ENCODE measurements at places on chromosomes 16 and 17. TPM values are rescaled to one million over a fixed set of nuclear protein-coding genes. Genes with fewer than 3 reads are reported as not detected.
A peak's percentile ranks its signal among the peaks of the same experiment; 100 is the strongest.

DNA sequence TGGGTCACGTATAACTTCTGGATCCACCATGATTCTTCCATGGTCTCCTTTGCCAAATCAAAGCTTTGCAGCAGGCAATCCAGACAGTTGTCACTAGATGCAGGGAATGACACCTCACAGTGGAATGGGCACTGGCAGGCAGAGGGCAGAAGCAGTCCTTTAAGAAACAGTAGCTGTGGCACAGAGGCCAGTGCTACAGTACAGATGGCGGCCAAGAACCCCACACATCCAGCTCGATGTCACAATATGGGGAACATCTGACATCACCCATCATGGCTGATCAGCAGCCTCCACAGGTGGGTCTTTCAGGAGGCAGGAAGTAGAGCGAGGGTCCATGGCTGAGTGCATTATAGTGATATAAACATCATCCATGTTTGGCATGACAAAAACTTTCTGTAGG lies 18.8 kb upstream of the ERN1 start:
- H3K27ac ChIP-seq = no peak overlapping the region
- H3K27me3 ChIP-seq = no peaks in the 10 kb centered on the region
- H3K36me3 ChIP-seq = peaks cover 17% of the 10 kb centered on the region
- no peak overlapping the region for H3K4me3 ChIP-seq
- peaks cover 23% of the 10 kb centered on the region for H3K4me1 ChIP-seq

DNA sequence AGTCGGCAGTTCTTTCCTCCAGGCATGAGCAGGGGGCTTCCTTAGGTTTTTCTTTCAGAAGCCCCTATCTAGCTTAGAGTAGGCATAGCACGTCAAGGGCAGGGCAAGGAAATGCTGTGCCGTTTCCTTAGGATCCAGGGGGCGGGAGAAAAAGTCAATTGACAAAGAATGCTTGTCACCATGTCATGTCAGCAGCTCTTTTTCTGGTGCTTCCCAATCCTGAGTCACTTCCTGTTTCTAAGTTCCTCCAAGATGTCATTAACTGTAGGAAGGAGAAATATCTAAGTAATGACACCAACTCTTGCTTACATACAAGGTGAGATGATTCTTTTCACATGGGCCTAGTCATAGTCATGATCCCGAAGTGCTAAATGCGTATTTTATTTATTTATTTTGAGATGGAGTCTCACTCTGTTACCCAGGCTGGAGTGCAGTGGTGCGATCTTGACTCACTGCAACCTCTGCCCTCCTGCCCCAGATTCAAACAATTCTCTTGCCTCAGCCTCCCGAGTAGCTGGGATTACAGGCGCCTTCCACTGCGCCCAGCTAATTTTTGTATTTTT lies 35.2 kb downstream of the GJC1 start:
- H3K36me3 ChIP-seq = peaks cover 4% of the 10 kb centered on the region
- no peak overlapping the region for H3K4me3 ChIP-seq
- H3K27me3 ChIP-seq = no peaks in the 10 kb centered on the region
- H3K4me1 ChIP-seq = peaks cover 10% of the 10 kb centered on the region
- peak overlapping the region; percentile 27 for H3K27ac ChIP-seq

DNA sequence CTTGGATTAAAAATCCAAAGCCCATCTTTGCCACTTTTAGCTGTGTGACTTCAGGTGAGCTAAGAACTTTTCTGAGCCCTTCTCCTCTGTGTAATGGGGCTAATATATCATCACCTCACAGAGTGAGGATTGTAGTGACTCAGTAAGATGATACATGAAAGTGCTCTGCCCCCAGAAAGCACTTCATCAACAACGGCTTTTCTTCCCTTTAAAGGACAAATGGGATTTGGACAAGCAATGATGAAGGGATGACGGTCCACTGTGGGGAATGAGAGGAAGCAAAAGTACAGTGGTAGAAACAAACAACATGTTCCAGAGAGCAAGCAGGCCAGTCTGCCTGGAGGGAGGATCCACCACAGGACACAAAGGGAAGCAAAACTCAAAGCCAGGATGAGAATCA lies 14.3 kb upstream of the TMED6 start:
- DNase-seq = no peak
- peaks cover 90% of the 10 kb centered on the region for H3K36me3 ChIP-seq
- H3K27ac ChIP-seq = no peak overlapping the region
- H3K4me3 ChIP-seq = no peak overlapping the region

- peaks cover 6% of the 10 kb centered on the region for H3K36me3 ChIP-seq
- no peak overlapping the region for H3K27ac ChIP-seq
- H3K4me3 ChIP-seq = no peak overlapping the region
- DNase-seq = no peak
- no peaks in the 10 kb centered on the region for H3K4me1 ChIP-seq
Observed at GRCh38 chr17:59234631-59235030, 14.3 kb downstream of the GDPD1 start.

GRCh38 chr17:39596543-39597267 lies 11.0 kb downstream of the NEUROD2 start:
- H3K36me3 ChIP-seq = no peaks in the 10 kb centered on the region
- H3K4me1 ChIP-seq = no peaks in the 10 kb centered on the region
- no peak overlapping the region for H3K4me3 ChIP-seq

GRCh38 chr16:10617662-10618420 lies 37.4 kb upstream of the EMP2 start:
- peak; percentile 43 for DNase-seq
- H3K4me3 ChIP-seq = no peak overlapping the region

GRCh38 chr16:1003391-1004347 lies 22.1 kb downstream of the SOX8 start:
- no peak overlapping the region for H3K4me3 ChIP-seq
- H3K4me1 ChIP-seq = no peaks in the 10 kb centered on the region
- H3K36me3 ChIP-seq = peaks cover 2% of the 10 kb centered on the region
- peaks cover 47% of the 10 kb centered on the region for H3K27me3 ChIP-seq
- DNase-seq = peak; percentile 6
- H3K27ac ChIP-seq = no peak overlapping the region

- H3K4me1 ChIP-seq = no peaks in the 10 kb centered on the region
- H3K4me3 ChIP-seq = no peak overlapping the region
- peaks cover 21% of the 10 kb centered on the region for H3K36me3 ChIP-seq
- H3K27me3 ChIP-seq = no peaks in the 10 kb centered on the region
- no peak overlapping the region for H3K27ac ChIP-seq
Observed at GRCh38 chr16:37511-37910, 15.9 kb downstream of the POLR3K start.

GRCh38 chr16:67649494-67649931 lies 4.6 kb downstream of the CARMIL2 start:
- no peaks in the 10 kb centered on the region for H3K4me1 ChIP-seq
- peaks cover 26% of the 10 kb centered on the region for H3K27me3 ChIP-seq
- peak; percentile 40 for DNase-seq
- no peak overlapping the region for H3K4me3 ChIP-seq

- H3K4me3 ChIP-seq = no peak overlapping the region
- no peaks in the 10 kb centered on the region for H3K27me3 ChIP-seq
- H3K4me1 ChIP-seq = no peaks in the 10 kb centered on the region
- DNase-seq = no peak
- no peaks in the 10 kb centered on the region for H3K36me3 ChIP-seq
- no peak overlapping the region for H3K27ac ChIP-seq
Observed at GRCh38 chr17:65954148-65954449, 237.8 kb downstream of the CEP112 start.

- peaks cover 5% of the 10 kb centered on the region for H3K4me1 ChIP-seq
- H3K27ac ChIP-seq = no peak overlapping the region
Observed at GRCh38 chr17:74524653-74525464, 6.4 kb downstream of the CD300LB start.

DNA sequence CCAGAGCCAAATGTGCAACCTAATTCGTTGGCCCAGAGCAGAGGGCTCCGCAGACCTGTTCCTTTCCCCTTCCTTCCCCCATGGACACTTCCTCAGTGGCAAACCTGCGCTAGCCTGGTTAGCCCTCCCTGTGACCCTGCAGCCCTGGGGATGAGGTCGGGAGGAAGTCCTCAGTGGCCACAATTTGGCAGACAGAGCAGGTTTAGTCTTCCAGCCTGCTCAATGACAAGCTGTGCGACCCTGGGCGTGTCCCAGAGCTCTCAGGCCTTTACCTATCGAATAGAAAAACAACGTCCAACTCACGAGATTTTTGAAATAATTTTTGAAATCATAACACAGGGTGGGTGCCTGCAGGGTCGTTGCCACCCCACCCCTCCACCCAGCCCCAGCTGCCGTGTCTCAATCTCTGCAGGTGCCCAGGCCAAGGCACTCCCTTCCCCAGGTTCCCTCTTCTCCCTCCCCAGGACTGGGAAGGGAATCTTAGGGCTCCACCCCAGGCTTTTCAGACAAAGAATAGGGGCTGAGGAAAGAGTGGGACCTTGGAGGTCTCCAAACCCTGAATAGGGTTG lies 1.4 kb downstream of the HBM start:
- H3K4me1 ChIP-seq = no peaks in the 10 kb centered on the region
- no peak for DNase-seq
- H3K4me3 ChIP-seq = no peak overlapping the region
- H3K27me3 ChIP-seq = peaks cover 21% of the 10 kb centered on the region
- no peak overlapping the region for H3K27ac ChIP-seq

- no peaks in the 10 kb centered on the region for H3K27me3 ChIP-seq
- H3K4me1 ChIP-seq = peaks cover 13% of the 10 kb centered on the region
- no peak for DNase-seq
- H3K36me3 ChIP-seq = peaks cover 85% of the 10 kb centered on the region
- H3K27ac ChIP-seq = no peak overlapping the region
Observed at GRCh38 chr17:64178011-64178825, 48.3 kb upstream of the ERN1 start.

GRCh38 chr17:82519971-82520903 lies 705 bp downstream of the FOXK2 start:
- peak overlapping the region; percentile 61 for H3K27ac ChIP-seq
- H3K4me1 ChIP-seq = peaks cover 20% of the 10 kb centered on the region
- peak overlapping the region; percentile 79 for H3K4me3 ChIP-seq
- H3K36me3 ChIP-seq = peaks cover 12% of the 10 kb centered on the region
- H3K27me3 ChIP-seq = no peaks in the 10 kb centered on the region

GRCh38 chr17:12859520-12859919 lies 70.2 kb downstream of the ARHGAP44 start:
- no peak overlapping the region for H3K4me3 ChIP-seq
- no peak overlapping the region for H3K27ac ChIP-seq
- H3K4me1 ChIP-seq = no peaks in the 10 kb centered on the region
- H3K36me3 ChIP-seq = no peaks in the 10 kb centered on the region
- no peaks in the 10 kb centered on the region for H3K27me3 ChIP-seq

- H3K36me3 ChIP-seq = no peaks in the 10 kb centered on the region
- no peak overlapping the region for H3K4me3 ChIP-seq
- H3K27ac ChIP-seq = no peak overlapping the region
- no peaks in the 10 kb centered on the region for H3K4me1 ChIP-seq
- peaks cover 65% of the 10 kb centered on the region for H3K27me3 ChIP-seq
Observed at GRCh38 chr17:74157366-74157765, 46.1 kb upstream of the RPL38 start.

GRCh38 chr16:30601966-30602365 lies 8.2 kb downstream of the ZNF689 start:
- H3K4me1 ChIP-seq = no peaks in the 10 kb centered on the region
- DNase-seq = no peak
- H3K27ac ChIP-seq = peak overlapping the region; percentile 23
- peaks cover 45% of the 10 kb centered on the region for H3K36me3 ChIP-seq
- H3K27me3 ChIP-seq = no peaks in the 10 kb centered on the region

- H3K4me1 ChIP-seq = no peaks in the 10 kb centered on the region
- H3K27me3 ChIP-seq = peaks cover 19% of the 10 kb centered on the region
- H3K36me3 ChIP-seq = peaks cover 6% of the 10 kb centered on the region
- H3K27ac ChIP-seq = no peak overlapping the region
- no peak overlapping the region for H3K4me3 ChIP-seq
- no peak for DNase-seq
Observed at GRCh38 chr17:1916963-1917715, 87.3 kb downstream of the RPA1 start.

DNA sequence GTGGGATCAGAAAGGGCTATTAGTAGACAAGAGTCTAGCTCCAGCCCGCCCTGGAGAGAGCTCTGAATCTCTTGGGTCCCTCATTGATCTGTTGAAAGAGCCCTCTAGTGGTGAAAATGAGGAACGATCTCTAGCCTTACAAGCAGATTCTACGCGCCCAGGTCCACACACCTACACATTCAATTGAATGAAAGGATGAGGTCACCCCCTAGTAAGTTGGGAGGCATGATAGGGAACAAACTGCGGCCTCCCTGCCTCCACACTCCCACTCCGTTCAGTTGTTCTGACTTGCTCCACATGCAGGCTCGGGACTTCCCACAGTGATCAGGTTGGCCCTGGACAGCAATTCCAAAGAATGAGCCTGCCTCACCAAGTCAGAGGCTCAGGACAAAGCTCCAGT lies 2.9 kb upstream of the CACNG3 start:
- H3K4me1 ChIP-seq = peaks cover 6% of the 10 kb centered on the region
- H3K36me3 ChIP-seq = no peaks in the 10 kb centered on the region
- H3K4me3 ChIP-seq = no peak overlapping the region
- peak; percentile 60 for DNase-seq
- peaks cover 52% of the 10 kb centered on the region for H3K27me3 ChIP-seq

DNA sequence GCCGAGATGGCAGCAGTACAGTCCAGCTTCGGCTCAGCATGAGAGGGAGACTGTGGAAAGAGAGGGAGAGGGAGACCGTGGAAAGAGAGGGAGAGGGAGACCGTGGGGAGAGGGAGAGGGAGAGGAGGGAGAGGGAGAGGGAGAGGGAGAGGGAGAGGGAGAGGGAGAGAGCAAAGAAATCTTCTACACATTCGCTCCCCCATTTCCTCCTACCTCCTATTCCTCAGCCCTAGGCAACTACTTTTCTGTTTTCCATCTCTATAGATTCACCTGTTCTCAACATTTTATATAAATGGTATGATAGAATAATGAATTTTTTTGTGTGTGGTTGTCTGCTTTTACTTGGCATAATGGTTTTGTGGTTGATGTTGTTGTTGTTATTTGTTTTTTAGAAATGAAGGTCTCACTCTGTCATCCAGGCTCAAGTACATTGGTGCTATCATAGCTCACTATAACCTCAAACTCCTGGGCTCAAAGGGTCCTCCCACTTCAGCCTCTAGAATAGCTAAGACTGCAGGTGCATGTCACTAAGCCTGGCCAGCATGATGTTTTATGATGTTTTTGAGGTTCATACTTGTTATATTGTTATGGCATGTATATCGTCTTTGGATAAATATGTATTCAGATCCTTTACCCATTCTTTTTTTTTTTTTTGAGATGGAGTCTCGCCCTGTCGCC lies 6.0 kb upstream of the PRPF8 start:
- H3K4me3 ChIP-seq = no peak overlapping the region
- H3K27me3 ChIP-seq = no peaks in the 10 kb centered on the region
- no peak for DNase-seq
- H3K36me3 ChIP-seq = no peaks in the 10 kb centered on the region
- H3K4me1 ChIP-seq = peaks cover 11% of the 10 kb centered on the region

GPATCH8 gene
- total RNA-seq = 40.8 TPM

MEIOC gene
- not detected for total RNA-seq

ZFP3 gene
- not detected for total RNA-seq

MRM1 gene
- 10.0 TPM for total RNA-seq

PRR35 gene
- total RNA-seq = not detected

DHRS7C gene
- total RNA-seq = not detected

ELP5 gene
- 81.0 TPM for total RNA-seq

MPV17L gene
- not detected for total RNA-seq

KRT25 gene
- total RNA-seq = not detected

ADAP2 gene
- 2.2 TPM for total RNA-seq

MYO19 gene
- 72.2 TPM for total RNA-seq

KCNJ16 gene
- total RNA-seq = not detected

CCL16 gene
- not detected for total RNA-seq

All from MCF 10A (cell line).